ENCODE measurements at places on chromosomes 16 and 17.
A peak's percentile ranks its signal among the peaks of the same experiment; 100 is the strongest.

GRCh38 chr17:60481604-60482003, 44.4 kb downstream of the APPBP2 start:
- no peak for DNase-seq

- DNase-seq = no peak
Measured at GRCh38 chr17:59370593-59371299, 39.3 kb downstream of the YPEL2 start.

- DNase-seq = no peak
Measured at GRCh38 chr17:53662608-53663007, 160.1 kb upstream of the KIF2B start.

GRCh38 chr17:48617471-48618255, 2.6 kb upstream of the HOXB8 start:
- DNase-seq = no peak

DNA sequence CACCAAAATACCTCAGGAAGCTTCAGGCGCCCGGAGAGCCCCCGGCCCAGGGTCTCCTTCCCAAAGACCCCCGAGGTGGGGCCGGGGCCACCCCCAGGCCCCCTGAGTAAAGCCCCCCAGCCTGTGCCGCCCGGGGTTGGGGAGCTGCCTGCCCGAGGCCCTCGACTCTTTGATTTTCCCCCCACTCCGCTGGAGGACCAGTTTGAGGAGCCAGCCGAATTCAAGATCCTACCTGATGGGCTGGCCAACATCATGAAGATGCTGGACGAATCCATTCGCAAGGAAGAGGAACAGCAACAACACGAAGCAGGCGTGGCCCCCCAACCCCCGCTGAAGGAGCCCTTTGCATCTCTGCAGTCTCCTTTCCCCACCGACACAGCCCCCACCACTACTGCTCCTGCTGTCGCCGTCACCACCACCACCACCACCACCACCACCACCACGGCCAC, 6.7 kb upstream of the TMEM88 start:
- no peak for DNase-seq

- DNase-seq = no peak
Measured at GRCh38 chr17:63113167-63113566, 147.1 kb downstream of the TANC2 start.

- DNase-seq = no peak
Measured at GRCh38 chr17:2083613-2084035, 28.7 kb downstream of the HIC1 start.

DNA sequence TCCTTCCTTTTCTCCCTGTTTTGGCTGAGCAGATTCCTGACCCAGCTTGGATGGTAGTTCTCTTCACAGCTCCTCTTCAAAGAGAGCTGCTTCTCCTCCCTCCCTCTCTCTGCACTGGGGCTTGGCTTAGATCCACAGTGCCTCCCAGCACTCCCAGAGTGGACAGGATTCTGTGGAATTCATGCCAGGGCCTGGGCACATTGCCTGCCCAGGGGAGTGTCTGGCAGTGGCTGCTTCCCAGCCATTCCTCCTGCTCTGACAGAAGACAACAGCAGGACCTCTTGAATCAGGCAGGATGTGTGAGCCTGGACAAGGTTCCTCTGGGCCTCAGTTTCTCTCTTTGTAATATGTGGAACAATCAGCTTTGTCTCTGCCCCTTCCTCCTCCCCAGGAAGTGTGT, 4.5 kb upstream of the MMP28 start:
- no peak for DNase-seq

GRCh38 chr17:80361495-80362220, 53.3 kb upstream of the ENDOV start:
- peak; percentile 39 for DNase-seq

GRCh38 chr16:87957296-87958094, 6.3 kb downstream of the BANP start:
- no peak for DNase-seq

GRCh38 chr17:32859857-32860525, 16.9 kb downstream of the MYO1D start:
- DNase-seq = peak; percentile 21

DNA sequence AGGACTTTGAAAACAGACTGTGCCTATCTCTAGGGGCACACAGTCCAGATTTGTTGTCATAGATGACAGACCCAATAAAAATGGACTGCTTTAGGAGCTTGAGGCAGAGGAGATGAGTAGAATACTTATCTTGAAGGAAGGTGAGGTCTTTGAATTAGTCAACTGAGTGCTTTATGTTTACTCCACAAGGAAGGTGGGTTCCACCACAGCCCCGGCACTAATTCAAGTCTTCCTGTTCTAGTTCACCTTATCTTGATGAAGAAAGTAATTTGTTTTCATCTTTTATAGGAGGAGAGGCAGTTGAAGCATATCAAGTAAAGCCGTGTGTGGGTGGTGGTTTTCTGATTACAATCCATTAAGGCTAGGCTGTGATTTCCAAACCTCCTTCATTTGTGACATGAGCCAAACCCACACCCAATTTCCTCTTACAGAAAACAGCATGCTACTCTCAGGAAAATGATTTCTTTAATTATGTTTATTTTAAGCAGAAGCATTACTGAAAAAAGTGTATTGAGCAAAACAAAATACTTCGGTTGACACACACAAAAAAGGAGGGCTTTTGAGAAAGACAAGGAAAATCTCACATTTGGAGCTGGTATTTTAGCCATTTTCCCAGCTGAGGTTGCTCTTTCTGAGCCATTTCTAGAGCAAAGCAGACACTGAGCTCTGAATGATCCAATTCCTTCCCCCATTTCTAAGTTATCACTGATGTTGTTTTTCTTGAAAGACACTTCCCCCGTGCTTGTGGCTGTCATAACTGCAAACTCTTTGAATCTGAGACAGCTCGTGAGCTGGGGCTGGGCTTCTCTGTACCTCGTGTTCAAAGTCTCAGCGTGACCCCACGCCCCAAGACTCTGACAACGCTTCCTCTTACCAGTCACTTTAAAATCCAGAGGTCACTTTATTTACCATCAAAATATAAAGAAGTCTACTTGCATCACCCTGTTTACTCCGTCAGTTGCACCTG, 35.4 kb downstream of the CDRT15 start:
- DNase-seq = peak; percentile 71

DNA sequence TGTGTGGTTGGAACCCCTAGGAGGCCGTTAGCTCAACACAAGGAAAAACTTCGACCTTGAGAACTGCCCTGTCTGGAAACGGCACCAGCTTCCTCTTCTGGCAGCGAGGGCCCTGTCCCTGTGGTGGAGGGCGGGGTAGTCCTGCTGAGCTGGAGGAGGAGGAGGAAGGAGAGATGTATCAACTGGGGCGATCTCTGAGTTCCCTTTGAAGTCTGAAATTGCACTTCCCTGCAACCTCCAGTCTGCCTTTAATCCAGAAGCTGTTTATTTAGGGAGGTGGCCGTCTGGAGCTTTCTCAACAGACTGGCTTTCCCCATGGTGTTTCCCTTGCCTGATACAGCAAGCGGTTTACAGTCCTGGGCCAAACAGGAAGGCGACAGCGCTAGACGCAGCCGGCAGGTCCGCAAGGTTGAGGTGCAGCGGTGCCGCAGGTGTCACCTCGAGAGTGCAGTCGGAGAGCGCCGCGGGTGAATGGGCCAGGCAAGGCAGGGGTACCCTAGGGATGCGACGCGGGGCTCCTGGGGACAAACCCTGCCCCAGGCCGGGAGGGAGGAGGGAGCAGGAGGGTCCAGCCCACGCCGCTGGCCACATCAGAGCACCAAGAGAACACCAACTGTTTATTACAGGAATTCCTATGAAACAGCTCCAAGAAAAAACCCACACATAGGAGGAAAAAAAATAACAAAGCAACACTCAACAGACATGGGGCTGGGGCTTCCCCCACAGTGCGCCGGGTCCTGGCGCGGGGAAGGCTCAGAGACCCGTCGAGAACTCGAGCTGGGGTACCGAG, 11.4 kb upstream of the MRPS23 start:
- DNase-seq = peak; percentile 41

DNA sequence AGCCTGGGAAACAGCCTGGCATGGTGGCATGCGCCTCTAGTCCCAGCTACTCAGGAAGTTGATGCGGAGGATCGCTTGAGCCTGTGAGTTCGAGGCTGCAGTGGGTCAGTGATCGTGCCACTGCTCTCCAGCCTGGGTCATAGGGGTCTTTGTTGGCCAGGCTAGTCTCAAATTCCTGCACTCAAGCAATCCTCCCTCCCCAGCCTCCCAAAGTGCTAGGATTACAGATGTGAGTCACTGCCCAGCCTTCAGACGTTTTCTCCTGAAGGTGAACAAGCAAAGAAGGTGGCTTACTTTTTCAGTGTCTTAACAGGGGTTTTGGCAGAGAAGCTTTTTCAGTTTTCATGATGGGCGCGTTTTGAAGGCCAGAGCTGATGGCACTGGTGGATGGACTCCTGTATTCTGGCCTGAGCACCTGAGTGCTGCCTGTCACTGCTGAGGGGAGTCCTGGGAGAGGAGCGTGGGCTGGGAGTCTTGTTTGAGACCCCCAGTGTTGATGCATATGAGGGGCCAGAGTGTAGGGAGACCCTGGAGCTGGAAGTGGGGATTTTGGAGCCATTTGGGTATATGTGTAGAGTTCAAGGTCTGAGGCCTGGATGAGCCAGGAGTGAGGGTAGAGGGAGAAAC, 41.4 kb downstream of the FOXK2 start:
- no peak for DNase-seq

DNA sequence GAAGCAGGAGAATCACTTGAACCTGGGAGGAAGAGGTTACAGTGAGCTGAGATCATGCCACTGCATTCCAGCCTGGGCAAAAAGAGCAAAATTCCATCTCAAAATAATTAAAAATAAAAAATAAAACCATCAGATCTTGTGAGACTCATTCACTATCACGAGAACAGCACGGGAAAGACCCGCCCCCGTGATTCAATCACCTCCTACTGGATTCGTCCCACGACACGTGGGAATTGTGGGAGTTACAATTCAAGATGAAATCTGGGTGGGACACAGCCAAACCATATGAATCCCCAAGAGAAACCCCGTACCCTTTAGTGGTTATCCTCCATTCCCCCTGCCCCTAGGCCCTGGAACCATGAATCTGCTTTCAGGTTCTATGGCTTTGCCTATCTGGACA, 15.4 kb upstream of the MGAT5B start:
- no peak for DNase-seq

DNA sequence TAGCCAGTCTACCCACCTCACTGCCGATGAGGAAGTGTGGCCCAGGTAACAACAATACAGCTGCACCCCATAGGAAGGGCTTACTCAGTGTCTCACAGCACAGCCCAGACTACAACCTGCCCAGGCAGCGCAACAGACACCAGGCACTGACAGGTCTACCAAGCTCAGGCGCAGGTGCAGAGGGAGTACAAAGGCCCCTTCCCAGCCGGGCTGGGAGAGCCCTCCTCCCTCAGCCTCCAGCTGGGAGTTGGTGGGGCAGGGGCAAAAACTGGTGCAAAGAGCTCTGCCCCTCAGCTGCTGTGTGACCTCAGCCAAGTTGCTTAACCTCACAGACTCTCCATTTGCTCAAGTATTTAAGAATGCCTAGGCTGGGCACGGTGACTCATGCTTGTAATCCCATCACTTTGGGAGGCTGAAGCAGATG, 112.6 kb upstream of the LHX1 start:
- DNase-seq = no peak

DNA sequence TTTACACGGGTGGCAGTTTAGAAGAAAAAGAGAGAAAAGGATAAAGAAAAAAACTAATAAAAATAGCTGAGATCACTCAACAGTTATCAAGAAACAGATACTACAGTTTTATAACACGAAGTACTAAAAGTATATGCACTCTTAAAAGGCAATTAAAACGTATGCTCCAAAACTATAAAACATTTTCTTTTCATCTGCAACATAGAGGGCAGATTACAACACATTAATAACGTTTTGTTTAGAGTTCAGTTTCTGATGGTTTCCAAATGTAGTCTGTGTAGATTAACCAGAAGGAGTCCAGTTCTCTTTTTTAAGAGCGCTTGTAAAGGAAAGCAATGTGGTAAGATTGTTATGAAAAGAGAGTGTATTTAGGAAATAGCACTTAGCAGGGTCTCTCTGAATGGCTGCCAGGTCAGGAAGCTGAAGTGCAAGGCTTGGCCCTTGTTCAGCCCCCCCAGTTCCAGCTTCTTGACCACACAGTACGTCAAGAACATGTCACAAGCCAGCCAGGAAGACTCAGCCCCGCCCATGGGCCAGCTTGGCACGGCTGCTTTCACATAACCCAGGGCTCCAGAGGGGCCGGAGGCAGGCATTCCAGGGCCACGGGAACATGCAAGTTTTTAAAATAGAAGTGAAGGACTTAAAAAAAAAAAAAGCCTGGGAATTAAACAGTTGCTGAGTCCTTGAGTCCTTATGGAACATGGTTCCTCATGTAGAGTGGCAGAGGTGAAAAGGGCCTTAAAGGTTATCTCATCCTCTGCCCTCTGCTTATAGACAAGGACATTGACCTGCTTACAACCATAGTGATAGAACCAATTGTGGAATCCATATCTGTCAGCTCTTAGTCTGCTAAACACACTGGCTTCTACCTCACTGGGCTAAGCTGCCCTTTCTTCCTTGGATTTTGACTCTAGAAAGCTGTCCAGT, 147.4 kb upstream of the TBX2 start:
- DNase-seq = no peak

DNA sequence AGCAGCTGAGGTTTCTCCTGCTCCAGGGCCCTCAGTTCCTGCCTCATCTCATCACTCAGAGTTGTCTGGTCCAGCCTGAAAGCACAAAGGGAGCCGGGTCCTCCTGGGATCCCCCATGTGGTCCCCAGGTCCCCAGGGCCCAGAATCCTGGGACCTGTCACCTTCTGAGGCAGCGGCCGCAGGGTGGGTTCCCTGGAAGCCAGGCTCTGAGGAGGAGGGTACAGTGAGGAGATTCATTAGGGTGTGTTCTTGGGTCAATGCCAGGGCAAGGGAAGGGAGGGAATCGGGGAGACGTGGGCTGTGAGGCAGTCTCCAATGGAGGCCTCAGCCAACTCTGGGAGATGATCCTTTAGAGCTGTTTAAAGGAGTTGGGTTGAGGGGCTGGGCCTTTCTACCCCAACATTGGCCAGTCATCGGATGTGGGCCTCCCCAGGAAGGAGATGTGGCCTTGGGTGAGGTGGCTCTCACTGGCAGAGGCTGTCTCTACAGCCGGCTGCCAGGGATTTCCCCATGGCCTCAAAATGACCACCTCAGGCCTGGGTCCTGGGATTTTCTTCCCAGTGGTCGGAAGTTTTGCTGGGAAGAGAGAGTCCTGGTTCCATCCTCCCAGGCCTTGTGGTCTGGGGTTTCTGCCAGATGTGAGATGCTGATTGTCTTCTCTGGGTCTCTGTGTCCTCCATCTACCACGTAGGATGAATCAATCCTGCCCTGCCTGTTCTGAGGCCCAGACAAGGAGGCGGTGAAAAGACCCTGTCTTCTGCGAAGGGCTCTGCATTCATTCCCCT, 47.3 kb downstream of the NLRP1 start:
- no peak for DNase-seq

DNA sequence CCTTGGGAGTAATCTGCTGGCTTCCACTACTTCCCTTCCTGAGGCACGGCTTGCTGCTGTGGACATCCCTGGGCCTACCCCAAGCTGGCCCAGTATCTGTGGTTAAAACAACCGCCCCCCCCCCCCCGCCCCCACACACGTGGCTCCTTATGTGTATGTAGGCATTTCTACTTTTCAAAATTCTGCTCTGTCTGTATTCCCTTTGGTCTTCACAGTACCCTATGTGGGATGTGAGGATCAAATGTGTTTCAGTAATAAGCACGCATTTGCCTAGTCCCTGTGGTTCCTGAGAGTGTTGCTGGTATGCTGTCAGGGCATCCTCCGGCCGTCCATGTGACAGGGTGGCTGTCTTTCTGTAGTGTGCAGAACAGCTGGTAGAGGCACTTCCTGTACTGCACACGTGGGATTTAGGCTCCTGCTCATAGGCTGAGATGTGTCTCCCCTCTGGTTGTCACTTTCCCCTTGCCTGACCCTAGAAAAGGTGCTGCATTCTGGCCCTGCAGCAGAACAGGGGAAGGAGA, 2.2 kb downstream of the NT5M start:
- peak; percentile 80 for DNase-seq
